ENCODE measurements at places on chromosomes 2 and 18. TPM values are rescaled to one million over a fixed set of nuclear protein-coding genes. Genes with fewer than 3 reads are reported as not detected.

The UBE2F gene
- total RNA-seq = 42.5 TPM

DNA sequence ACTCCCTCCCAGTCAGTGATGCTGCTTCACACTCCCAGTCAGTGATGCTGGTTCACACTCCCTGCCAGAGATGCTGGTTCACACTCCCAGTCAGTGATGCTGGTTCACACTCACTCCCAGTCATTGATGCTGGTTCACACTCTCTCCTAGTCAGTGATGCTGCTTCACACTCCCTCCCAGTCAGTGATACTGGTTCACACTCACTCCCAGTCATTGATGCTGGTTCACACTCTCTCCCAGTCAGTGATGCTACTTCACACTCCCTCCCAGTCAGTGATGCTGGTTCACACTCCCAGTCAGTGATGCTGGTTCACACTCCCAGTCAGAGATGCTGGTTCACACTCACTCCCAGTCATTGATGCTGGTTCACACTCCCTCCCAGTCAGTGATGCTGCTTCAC is 34.3 kb upstream of the KCNG2 start:
- no peaks in the 10 kb centered on the region for H3K36me3 ChIP-seq
- H3K27me3 ChIP-seq = no peaks in the 10 kb centered on the region
- no peak overlapping the region for H3K4me3 ChIP-seq
- no peak overlapping the region for H3K27ac ChIP-seq
- no peaks in the 10 kb centered on the region for H3K4me1 ChIP-seq
- DNase-seq = peak; percentile 9

- no peaks in the 10 kb centered on the region for H3K36me3 ChIP-seq
- H3K4me1 ChIP-seq = no peaks in the 10 kb centered on the region
- DNase-seq = no peak
- no peak overlapping the region for H3K27ac ChIP-seq
- no peak overlapping the region for H3K4me3 ChIP-seq
Observed at GRCh38 chr2:9032121-9032520, 28.6 kb upstream of the MBOAT2 start.

The SLC11A1 gene
- total RNA-seq = 40.1 TPM
